ENCODE measurements at places on chromosomes 5 and 9.

GRCh38 chr5:117161718-117162335 lies 587.2 kb upstream of the SEMA6A start:
- DNase-seq, result peak; percentile 5

- DNase-seq, result no peak
These were observed 66.5 kb downstream of the SECISBP2 start for GRCh38 chr9:89384783-89385182.

- no peak for DNase-seq
These were observed 1918.8 kb downstream of the EFNA5 start for GRCh38 chr5:105751908-105752307.

- no peak for DNase-seq
These were observed 39.0 kb upstream of the ZSWIM6 start for GRCh38 chr5:61293071-61293470.

DNA sequence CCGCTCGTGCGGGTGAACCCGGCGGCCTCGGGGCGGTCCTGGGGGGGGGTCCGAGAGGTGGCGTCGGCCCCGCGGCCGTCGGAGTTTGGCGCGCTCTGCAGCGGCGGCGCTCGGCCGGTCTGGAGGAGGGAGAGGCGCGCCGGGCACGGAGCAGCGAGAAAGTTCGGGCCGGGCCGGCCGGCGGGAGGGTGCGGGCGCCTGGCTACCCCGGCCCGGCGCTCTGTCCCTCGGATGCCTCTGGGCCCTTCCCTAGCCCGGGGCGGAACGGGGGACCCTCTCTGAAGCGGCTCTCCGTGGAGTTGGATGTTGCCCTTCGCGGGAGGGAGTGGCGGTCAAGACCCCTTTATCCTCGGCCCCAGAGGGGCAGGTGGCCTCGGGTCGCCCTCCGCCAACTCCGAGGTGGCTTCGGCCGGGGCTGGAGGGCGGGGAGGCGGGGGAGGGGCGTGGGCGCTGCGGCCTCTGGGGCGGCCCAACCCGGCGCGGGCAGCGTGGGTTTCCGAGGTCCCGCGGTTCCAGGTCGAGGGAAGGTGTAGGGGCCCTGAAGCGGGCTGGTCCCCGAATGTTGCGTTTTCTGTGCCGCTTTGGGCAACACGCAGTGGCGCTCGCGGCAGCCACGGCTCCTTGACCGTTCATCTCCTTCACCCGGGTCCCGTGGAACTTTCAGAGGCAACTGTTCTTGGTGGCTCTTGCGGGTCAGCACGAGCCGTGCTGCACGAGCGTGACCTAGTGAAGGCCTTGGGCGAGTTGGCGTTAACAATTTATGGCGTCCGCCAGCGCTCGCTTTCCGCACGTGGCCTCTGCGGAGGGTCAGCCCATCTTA lies 290.5 kb downstream of the DOCK8 start:
- peak; percentile 82 for DNase-seq

- no peak for DNase-seq
These were observed 263.6 kb downstream of the FANCC start for GRCh38 chr9:95053611-95054570.

GRCh38 chr9:81826517-81826906 lies 101.7 kb upstream of the SPATA31D4 start:
- DNase-seq, result no peak
